HEK293T (cell line): ENCODE measurements at places on chromosomes 11 and 22.
A peak's percentile ranks its signal among the peaks of the same experiment; 100 is the strongest.

- DNase-seq: no peak
Observed at GRCh38 chr11:109960831-109961230, 132.4 kb upstream of the ZC3H12C start.

DNA sequence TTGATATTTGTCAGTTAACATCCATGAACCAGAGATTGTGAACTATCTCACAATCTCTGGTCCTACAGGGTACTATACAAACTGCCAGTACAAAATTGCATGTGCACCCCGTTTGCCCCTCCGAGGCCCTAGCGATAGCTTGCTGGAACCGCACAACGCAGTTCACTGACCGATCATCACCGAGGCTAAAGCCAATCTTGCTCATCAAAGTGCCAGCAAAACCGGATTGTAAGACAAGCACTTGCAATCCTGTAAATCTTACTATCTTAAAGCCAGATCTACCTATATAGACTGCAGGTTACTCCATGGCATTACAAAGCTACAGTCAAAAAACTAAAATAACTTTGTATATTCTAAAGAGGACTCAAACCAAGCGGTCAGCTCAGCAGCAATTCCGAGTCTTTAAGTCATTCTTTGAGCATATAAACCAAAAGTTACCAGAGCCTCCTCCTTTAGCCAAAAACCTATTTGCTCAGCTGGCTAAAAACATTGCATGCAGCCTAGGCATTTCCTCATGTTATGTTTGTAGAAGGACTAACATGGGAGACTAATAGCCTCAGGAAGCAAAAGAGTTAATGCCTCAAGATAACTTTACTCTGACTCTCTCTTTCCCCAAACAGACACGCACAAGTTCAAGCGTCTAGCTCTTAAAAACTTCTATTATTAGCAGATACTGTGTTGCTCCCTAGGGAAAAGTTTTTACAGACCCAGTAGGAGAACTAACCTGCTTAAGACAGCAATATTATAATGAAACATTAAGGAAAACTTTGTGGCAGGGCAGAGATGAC, 30.7 kb upstream of the CPT1A start:
- DNase-seq: no peak

GRCh38 chr11:7019500-7020182, 505 bp downstream of the ZNF214 start:
- peak; percentile 29 for DNase-seq

GRCh38 chr11:95081010-95081409, 8.6 kb upstream of the ENDOD1 start:
- DNase-seq: no peak

DNA sequence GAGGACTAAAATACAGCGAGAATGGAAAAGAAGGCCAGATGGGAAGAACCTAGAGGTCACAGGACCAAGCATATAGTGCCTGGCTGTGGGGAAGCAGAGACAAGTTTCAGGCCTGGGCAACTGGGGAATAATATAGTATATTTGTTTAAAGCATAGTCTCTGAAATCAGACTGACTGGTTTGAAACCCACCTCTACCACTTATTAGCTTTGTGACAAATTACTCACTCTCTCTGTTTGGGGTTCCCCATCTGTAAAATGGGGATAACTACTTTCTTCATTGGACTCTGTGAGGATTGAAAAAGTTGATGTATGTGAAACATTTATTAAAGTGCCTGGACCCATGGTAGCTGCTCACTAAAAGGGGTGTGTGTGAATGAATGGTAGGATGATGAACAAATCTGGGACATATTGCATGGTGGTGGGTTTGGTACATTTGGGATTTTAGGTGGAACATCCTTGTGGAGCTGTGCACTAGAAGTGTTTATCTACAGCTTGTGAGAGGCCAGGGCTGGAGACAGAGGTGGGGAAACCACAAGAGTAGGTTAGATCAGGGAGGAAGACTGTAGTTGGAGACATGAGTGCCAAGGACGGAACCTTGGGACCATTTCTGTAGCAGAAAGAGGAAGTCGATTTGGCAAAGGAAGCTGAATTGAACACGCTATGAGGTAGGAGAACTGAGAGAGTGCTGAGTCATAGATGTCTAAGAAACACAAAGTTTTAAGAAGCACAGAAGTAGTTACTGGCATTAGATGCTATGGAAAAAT, 52.6 kb downstream of the SWAP70 start:
- DNase-seq: no peak

GRCh38 chr11:14578541-14578956, 58.4 kb upstream of the PSMA1 start:
- DNase-seq: no peak

DNA sequence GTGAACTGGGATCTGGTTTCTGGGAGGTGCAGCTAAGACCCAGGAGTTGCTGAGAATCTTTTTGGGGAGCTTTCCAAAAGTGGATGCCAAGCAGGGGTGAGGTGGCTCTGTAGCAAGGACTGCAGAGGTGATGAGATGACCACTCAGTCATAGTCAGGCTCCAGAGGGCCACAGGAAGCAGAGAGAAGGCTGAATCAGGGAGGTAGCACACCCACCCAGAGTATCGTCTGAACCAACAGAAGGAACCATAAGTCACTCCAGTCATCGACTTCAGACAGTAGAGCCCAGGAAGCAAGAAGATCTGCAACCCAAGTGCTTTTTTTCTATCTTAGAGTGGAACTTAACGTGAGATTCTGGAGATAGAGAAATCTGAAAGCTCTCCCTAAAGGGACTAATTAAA, 335.7 kb upstream of the MPPED2 start:
- DNase-seq: no peak

DNA sequence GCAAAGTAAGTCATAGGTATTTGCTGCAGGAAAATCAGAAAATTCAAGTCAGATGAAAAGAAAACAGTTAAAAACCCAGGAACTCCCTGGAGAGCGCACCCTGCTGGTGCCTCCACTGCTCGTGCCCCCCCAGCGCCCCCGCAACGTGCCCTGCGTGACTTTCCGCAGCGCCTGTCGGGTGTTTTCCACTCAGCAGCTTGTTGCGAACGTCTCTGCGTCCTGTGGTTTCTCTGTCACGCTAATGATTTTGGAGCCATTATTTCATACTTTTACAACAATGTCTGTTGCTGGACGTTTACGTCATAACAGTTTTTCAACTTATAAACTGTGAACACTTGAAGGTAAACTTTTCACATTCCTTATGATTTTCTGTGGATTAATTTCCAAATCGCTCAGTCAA, 5.0 kb downstream of the CRELD2 start:
- DNase-seq: no peak

- no peak for DNase-seq
Observed at GRCh38 chr11:113176599-113177360, 137.6 kb upstream of the TTC12 start.

DNA sequence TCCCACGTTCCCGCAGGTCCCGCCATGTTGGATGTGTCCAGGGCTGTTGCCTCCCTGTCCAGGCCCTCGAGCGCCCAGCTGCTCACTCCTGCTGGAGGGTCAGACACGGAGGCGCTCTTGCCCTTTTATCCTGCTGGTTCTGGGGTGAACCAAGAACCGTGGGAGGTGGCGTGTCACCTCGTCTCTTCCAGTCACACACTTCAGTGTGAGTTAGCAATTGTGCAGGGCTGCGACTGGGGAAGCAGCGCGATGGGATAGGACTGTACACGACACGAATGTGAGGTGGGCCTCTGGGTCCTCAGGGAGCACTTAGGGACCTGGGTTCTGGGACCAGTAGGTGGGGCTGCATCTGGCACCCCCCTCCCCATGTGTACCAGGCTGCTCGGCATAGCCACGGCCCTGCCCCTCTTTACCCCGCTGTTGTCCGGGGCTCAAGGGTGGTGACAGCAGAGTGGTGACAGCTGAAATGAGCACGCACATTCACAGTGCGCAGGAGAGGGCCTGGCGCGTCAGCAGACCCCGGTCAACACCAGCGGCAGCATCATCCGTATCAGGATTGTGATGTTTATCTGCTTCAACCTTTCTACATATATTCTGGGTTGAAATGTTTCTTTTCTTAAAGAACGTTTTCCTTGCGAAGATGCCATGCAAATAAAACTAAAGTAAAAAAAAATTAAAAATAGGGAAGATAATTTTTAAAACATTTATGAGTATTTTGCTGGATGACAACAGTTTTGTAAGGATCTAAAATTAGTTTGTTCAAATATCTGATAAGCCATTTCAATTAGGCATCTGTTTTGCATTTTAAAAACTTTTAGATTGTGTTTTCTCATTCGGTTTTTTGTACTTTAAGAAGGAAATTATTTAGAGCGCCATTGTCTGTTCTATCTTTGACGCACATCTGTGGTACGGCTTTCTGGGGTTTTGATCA, 210.7 kb downstream of the TBC1D22A start:
- DNase-seq: no peak

GRCh38 chr22:40805699-40806203, 13.4 kb downstream of the SLC25A17 start:
- DNase-seq: no peak

DNA sequence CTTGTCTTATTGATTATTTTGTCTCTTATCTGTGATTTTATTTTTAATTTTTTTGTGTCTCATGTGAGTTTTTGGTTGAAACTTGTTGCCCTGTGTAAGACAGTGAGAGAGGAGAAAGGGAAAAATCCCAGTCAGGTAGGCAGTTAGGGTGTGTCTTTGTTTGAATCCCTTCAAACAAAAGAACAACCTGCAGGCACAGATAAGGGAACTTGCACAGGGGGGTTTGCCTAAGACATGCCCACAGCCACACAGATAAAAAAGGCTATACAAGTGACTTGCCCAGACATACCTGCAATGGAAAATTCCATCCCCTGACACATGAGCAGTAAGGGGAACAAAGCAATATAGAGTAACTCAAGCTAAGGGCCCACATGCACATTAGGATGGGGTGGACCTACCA, 127.8 kb upstream of the PLET1 start:
- no peak for DNase-seq

DNA sequence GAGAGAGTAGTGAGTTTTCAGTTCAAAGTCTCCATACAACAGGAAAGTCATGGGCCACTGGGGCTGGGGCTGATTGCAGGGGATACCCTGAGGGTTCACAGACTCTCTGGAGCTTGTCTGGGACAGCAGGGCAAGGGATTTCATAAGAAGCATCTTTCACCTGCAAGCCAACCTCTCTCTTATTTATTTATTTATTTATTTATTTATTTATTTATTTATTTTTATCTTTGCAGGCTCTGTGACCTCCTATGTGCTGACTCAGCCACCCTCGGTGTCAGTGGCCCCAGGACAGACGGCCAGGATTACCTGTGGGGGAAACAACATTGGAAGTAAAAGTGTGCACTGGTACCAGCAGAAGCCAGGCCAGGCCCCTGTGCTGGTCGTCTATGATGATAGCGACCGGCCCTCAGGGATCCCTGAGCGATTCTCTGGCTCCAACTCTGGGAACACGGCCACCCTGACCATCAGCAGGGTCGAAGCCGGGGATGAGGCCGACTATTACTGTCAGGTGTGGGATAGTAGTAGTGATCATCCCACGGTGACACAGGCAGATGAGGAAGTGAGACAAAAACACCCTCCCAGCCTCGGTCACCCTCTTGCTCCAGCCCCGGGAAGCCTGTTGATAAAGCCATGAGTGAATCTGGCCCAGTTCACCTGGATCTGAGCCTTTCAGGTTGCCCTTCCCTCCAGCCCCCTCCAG, 68.4 kb downstream of the GGTLC2 start:
- DNase-seq: no peak

GRCh38 chr11:29458252-29458651, 558.6 kb downstream of the KCNA4 start:
- DNase-seq: no peak

GRCh38 chr22:37701141-37701786, 4.4 kb downstream of the TRIOBP start:
- no peak for DNase-seq

- DNase-seq: no peak
Observed at GRCh38 chr11:9462806-9463537, 2.2 kb downstream of the ZNF143 start.

DNA sequence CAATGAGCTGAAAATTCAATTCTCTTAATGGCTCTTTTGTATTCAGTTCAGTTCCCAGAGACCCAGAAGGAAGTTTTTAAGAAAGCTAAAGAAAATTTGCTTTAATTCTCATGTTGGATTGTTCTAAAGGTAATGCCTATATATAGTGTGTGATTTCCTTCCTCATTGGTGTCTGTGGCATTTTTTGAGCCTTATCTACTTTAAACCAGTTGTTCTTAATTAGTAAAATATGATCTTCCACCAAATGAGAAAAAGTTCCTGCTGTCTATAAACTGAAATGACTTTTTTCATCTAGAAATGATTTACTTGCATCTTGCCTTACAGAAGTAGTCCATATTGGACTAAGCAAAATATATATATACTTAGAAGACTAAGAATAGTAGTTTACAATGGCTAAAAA, 622.1 kb upstream of the KIRREL3 start:
- no peak for DNase-seq

- no peak for DNase-seq
Observed at GRCh38 chr11:77672264-77672663, 34.7 kb upstream of the CLNS1A start.

GRCh38 chr22:19105456-19105855, 16.8 kb downstream of the DGCR2 start:
- DNase-seq: no peak

DNA sequence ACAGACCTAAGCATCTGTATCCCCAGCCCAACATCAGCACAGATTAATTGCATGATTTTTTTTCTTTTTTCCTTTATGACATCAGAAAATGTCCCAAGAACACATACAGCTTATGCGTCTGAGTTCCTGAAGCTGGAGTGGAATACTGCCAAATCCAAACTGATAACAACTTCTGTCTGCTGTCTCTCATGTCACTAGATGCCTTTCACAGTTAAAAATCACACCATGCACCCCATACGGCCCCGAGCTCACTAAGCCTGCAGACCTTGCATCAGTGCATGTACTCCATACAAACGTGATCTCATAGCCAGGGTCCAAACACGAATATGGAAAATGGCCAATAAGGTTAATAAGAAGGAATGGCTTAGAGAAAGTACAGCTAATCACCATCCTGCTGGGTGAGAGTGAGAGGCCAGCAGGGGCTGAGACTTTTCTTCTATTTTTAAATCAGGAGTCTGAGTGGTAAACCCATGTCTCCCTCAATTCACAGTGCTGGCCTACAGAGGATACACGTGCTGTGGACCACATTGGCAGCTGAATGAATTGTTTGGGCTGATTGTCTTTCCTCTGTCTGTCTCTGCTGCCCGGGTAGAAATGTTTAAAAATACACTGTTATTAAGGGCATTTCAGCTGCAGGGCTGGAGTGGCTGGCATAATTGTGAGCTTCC, 350.6 kb upstream of the RAG2 start:
- no peak for DNase-seq

DNA sequence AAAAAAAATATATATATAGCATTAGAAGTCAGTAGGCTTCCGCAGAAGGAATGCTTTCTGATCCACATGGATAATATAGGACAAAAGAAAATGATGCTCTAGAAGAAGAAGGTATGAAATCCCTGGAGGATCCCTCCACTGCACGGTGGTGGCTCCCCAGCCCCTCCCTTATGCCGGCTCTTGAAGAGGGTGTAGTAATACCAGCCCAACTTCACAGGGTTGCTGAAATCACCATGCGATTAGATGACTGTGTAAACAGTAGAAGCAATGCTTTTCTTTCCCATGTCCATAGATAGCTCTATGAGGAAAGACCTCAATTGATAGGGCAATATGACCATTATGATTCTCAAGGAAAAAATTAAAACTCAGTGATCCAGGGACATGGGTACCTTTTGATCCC, 3.2 kb upstream of the ETS1 start:
- no peak for DNase-seq
